ENCODE measurements at places on chromosomes 4 and X.

- no peak for DNase-seq
These were observed 952.9 kb downstream of the FAT4 start for GRCh38 chr4:126267689-126268088.

GRCh38 chrX:26914232-26914631, 548.9 kb downstream of the PPP4R3C start:
- DNase-seq: no peak

DNA sequence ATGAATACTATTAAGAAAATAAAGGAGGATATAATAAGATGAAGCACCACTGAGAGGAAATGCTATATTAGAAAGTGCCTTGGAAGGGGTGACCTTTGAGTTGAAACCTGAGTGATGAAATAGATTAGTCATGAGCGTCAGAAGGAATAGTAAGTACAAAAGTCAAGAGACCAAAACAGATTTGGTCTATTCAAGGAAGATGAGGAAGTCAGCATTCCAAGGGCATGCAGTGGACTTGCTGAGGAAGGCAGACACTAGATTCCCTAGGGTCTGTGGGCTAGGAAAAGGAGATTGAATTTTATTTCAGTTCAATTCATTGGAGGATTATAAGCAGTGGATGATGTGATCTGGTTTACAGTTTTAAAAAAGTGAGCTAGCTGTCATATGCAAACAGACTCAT, 73.0 kb upstream of the WDFY3 start:
- no peak for DNase-seq

- no peak for DNase-seq
These were observed 51.8 kb upstream of the TRAM1L1 start for GRCh38 chr4:117137145-117137544.

DNA sequence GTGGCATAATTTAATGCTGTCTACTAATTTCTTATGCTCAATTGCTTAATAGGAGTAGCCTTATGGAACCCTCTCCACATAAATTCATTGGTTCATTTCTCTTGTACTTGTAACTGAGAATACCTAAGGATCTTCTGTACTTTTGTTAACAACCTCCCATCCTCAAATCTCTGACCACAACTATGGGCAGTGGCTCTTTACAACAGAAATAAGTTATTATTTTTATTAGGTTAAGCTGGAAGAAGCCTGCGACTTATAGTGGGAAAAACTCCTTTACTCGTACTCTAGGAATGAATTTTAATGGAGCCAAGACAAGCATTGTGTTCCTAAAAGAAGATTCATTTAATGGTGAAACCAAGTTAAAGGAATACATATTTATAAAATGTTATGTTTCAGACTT, 337.1 kb upstream of the CTSO start:
- DNase-seq: no peak

- no peak for DNase-seq
These were observed 160.2 kb upstream of the IGFBP7 start for GRCh38 chr4:57270346-57270745.

- no peak for DNase-seq
These were observed 25.6 kb downstream of the ZRSR2 start for GRCh38 chrX:15815779-15816437.

GRCh38 chr4:46909078-46909477, at the start of gene COX7B2:
TSS of gene COX7B2 (minus strand) at chr4:46909245. CDS start at chr4:46735192, 174,053 bp downstream.
- no peak for DNase-seq

DNA sequence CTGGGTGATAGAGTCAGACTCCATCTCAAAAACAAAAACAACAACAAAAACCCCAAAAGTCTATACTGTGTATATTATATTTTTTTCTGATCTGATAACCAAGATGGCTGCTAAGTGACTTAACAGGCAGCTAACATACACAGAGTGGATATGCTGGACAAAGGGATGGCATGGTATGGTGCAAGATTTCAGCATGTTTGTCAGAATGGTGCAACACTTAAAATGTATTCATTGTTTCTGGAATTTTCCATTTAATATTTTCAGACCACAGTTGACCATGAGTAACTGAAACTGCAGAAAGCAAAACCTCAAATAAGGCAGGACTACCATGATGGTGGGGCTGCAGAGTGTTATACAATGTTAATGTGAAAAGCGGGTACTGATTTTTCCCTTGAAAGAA, 6.1 kb upstream of the BOD1L1 start:
- no peak for DNase-seq

Measured in prostate gland (tissue), 2 donors.